Activated naive CD4-positive, alpha-beta T cell treated with anti-CD3 and anti-CD28 coated beads, Interleukin-2, amount 10 ng/mL, durations not matched to agents 7 days and 5 days (primary cell): ENCODE measurements at places on chromosomes 7 and 10.

DNA sequence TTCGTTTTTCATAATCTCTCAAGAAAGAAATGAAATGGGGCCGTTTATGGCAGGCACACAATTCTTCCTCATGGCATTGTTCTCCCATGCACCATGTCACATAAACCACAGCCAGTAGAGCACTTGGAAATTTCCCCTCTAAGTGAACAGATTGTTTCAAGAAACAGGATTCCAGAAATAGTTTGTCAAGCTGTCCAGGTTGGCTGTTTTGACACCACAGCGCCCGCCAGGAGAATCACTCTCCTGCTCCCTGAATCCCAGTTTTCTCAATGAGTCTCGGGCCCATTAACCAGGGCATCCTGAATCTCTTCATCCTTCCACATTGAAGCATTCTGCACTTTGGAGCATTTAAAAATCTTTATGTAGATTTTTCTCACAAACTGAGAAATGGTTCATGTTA is 172.2 kb upstream of the NEBL start:
- H3K4me3 ChIP-seq: no peak overlapping the region
- no peak for DNase-seq
- H3K36me3 ChIP-seq: no peaks in the 10 kb centered on the region
- no peaks in the 10 kb centered on the region for H3K4me1 ChIP-seq
- no peaks in the 10 kb centered on the region for H3K27me3 ChIP-seq

- H3K4me1 ChIP-seq: no peaks in the 10 kb centered on the region
- H3K27ac ChIP-seq: no peak overlapping the region
- DNase-seq: no peak
Observed at GRCh38 chr7:69871213-69871885, 273.1 kb downstream of the AUTS2 start.

DNA sequence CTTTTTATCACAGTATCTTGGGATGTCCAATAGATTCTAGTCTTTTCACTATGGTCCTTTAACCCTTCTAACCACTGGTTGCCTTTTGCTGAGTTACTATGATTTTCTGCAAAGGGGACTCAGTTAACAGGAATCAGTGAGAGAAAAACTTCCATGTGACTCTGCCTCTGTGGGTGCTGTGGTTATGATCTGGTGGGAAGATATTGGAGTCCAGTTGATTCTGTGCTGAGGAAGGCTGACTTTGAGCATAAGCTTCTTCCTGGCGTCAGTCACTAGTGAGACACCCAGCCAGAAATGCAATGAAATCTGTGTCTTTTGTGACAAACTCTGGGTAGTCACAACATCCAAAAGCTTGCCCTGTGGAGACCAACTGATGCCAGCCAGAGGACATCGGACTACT is 648.0 kb downstream of the SUGCT start:
- no peaks in the 10 kb centered on the region for H3K4me1 ChIP-seq
- H3K27me3 ChIP-seq: no peaks in the 10 kb centered on the region
- H3K4me3 ChIP-seq: no peak overlapping the region

GRCh38 chr10:63582690-63583089 is 61.5 kb downstream of the REEP3 start:
- H3K4me3 ChIP-seq: no peak overlapping the region
- no peaks in the 10 kb centered on the region for H3K36me3 ChIP-seq
- no peaks in the 10 kb centered on the region for H3K4me1 ChIP-seq
- H3K27me3 ChIP-seq: no peaks in the 10 kb centered on the region

DNA sequence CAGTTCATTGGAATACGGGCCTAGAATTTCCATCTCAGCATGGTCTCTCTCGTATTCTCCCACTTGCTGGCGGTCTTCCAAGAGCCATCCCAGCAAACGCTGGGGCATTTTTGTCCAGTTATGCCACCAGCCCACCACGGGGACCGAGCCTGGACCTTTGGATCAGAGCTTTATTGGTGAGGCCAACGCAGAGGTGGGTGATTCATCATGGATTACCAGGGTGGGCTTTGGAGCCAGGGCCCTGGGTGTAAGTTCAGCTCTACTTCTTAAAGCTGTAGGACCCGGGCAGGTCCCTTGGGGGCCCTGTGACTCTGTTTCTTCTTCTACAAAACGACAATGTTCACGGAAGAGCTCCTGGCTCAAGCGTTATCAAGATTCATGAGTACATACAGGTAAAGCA is 22.7 kb upstream of the PITRM1 start:
- H3K27ac ChIP-seq: no peak overlapping the region
- no peak for DNase-seq
- peaks cover 82% of the 10 kb centered on the region for H3K27me3 ChIP-seq
- peaks cover 9% of the 10 kb centered on the region for H3K4me1 ChIP-seq

DNA sequence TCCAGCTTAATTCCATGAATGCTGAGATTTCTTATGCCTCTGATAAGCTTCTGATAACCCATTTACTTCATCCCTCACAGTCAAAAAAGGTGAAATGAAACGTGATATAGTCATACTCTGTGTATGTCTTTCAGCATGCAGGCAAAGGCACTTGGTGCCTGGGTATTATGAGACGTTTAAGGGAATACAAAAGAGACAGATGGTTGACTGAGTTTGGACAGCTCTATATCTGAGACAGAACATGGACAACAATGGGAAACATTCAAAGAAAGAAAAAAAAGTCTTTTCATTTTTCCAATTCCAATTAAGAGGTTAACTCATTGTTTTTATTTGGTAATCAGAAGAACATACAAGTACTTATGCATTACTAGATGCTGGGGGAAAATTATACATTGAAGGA is 96.2 kb downstream of the PPP1R17 start:
- H3K27me3 ChIP-seq: no peaks in the 10 kb centered on the region
- H3K36me3 ChIP-seq: no peaks in the 10 kb centered on the region
- no peak overlapping the region for H3K27ac ChIP-seq
- H3K4me1 ChIP-seq: no peaks in the 10 kb centered on the region
- H3K4me3 ChIP-seq: no peak overlapping the region

DNA sequence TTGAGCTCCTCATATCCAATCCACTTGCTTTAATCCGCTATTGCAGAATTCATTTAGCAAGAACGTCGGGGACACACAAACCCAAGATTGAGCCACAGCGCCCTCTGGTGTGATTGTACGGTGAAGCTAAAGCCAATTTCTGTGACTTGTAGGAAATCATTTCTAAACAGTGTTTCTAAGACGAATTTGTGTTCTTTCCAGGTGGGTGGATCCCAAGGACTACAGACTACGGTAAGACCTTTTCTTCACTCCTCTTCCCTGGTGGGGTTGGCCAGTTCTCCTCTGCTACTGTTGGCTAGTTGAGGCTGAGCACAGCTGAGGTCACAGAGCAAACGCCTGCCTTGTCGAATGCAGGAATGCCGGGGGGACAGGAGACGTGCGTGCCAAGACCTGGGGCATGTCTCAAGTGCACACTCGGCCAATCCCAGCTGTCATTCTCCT is 5.2 kb downstream of the DMBT1 start:
- no peaks in the 10 kb centered on the region for H3K36me3 ChIP-seq
- H3K27me3 ChIP-seq: peaks cover 42% of the 10 kb centered on the region
- no peak overlapping the region for H3K4me3 ChIP-seq

DNA sequence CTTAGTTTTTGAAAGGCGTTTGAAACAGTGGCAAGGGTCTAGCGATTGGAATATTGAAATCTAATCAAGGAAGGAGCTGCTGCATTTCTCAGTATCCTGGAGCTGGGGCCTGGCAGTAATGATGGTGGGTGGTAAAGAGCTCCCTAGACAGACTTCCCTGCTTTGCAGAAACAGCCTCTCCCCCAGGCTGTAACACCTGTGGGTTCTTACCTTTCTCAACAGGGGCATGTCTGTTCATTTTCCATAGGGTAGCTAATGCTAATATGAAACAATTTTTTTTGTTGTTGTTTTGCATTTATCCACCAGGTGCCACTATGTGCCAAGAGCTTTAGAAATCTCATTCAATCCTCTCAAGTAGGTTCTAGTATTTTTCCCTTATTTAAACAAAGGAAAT is 345.5 kb downstream of the REEP3 start:
- no peak overlapping the region for H3K4me3 ChIP-seq
- no peak for DNase-seq
- H3K4me1 ChIP-seq: peaks cover 6% of the 10 kb centered on the region
- no peak overlapping the region for H3K27ac ChIP-seq

- no peak for DNase-seq
- H3K4me3 ChIP-seq: no peak overlapping the region
- no peaks in the 10 kb centered on the region for H3K27me3 ChIP-seq
- H3K36me3 ChIP-seq: peaks cover 3% of the 10 kb centered on the region
Observed at GRCh38 chr7:17058568-17058967, 176.8 kb upstream of the AGR3 start.

DNA sequence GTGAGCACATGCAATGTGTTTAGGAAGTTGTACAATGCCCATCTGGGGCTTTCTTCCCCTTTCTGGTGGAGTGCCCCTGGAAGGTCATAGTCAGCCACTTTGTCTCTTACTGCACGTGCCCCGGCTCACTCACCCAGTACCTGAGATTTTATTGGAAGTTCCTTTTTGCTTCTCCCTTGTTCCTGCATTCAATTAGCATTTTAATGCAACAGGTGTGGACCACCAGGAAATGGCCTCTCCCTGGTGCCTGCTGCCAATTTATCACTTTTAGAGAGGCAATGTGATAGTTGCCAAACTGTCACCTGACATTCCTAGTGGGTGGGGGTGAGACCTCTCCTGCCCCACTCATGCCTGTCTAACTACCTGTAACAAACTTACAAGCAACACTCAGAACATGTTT is 293.4 kb upstream of the DKK1 start:
- H3K4me1 ChIP-seq: no peaks in the 10 kb centered on the region
- no peak overlapping the region for H3K27ac ChIP-seq
- DNase-seq: no peak
- H3K36me3 ChIP-seq: no peaks in the 10 kb centered on the region
- H3K4me3 ChIP-seq: no peak overlapping the region

DNA sequence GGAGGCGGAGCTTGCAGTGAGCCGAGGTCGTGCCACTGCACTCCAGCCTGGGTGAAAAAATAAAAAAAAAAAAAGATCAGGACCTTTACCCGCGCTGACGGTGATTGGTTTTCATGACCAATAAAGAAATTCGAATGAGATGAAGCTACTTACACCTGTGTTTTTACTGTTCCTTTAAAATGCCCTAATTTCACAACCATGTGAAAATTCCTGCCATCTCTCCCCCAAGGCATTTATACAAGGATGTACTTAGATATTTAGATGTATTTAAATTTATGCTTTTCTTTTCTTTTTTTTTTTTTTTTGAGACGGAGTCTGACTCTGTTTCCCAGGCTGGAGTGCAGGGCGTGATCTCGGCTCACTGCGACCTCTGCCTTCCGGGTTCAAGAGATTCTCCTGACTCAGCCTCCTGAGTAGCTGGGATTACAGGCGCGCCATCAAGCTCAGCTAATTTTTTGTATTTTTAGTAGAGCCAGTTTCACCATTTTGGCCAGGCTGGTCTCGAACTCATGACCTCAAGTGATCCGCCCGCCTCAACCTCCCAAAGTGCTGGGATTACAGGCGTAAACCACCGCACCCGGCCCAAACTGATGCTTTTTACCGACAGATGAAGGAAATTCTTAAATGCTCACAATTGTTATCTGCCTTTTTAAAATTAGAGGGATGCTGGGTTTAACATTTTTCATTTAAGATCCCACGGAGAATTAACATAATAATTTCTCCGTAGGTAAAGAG is 3.1 kb upstream of the PHYH start:
- H3K4me3 ChIP-seq: peak overlapping the region; percentile 75
- peak overlapping the region; percentile 100 for H3K27ac ChIP-seq
- no peaks in the 10 kb centered on the region for H3K27me3 ChIP-seq

GRCh38 chr10:30897048-30897447 is 134.6 kb downstream of the ZNF438 start:
- H3K27me3 ChIP-seq: no peaks in the 10 kb centered on the region
- no peaks in the 10 kb centered on the region for H3K4me1 ChIP-seq
- peaks cover 4% of the 10 kb centered on the region for H3K36me3 ChIP-seq
- no peak for DNase-seq
- no peak overlapping the region for H3K4me3 ChIP-seq

DNA sequence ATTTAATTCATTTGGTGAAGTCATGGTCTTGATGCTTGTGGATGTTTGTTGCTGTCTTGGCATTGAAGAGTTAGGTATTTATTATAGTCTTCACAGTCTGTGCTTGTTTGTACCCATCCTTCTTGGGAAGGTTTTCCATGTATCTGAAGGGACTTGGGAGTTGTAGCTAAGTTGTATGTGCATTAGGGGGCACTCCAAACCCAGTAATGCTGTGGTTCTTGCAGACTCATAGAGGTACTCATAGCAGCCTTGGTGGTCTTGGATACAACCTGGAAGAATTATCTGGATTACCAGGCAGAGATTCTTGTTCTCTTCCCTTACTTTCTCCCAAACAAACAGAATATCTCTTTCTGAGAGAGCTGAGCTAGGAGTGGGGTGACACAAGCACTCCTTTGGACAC is 93.2 kb downstream of the ADCYAP1R1 start:
- H3K4me1 ChIP-seq: no peaks in the 10 kb centered on the region
- H3K27me3 ChIP-seq: peaks cover 12% of the 10 kb centered on the region
- H3K27ac ChIP-seq: no peak overlapping the region
- no peak overlapping the region for H3K4me3 ChIP-seq
- no peaks in the 10 kb centered on the region for H3K36me3 ChIP-seq
- no peak for DNase-seq

DNA sequence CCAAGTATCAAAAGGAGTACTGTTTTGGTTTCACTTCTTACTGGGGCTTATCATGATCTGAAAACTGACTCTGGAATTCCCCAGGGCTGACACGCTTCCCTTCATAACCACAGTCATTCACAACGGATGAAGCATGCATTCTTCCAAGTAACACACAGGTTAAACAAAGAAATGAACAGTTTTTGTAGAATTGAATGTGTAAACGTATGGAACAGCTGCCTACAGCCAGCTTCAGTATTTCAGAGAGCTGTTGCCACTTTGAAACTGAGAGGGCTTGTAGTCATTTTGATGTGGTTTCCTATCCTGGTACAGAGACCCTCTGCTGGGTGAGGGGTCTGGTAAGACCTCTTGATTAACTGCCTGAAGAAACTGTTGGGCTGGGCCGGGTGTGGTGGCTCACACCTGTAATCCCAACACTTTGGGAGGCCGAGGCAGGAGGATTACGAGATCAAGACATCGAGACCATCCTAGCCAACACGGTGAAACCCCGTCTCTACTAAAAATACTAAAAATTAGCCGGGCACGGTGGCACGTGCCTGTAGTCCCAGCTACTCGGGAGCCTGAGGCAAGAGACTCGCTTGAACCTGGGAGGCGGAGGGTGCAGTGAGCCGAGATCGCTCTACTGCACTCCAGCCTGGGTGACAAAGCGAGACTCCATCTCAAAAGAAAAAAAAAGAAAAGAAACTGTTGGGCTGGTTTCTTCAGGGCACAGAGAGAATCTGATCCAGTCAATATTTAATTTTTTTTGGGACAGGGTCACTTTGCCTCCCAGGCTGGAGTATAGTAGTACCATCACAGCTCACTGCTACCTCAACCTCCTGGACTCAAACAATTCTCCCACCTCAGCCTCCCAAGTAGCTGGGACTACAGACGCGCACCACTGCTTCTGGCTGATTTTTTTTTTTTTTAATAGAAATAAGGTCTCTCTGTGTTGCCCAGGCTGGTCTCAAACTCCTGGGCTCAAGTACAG is 4.7 kb downstream of the NFE2L3 start:
- peaks cover 17% of the 10 kb centered on the region for H3K36me3 ChIP-seq
- H3K4me3 ChIP-seq: peak overlapping the region; percentile 41
- DNase-seq: peak; percentile 52
- H3K27ac ChIP-seq: peak overlapping the region; percentile 85

GRCh38 chr7:17530741-17531421 is 232.4 kb downstream of the AHR start:
- H3K4me3 ChIP-seq: no peak overlapping the region
- no peaks in the 10 kb centered on the region for H3K36me3 ChIP-seq
- H3K27ac ChIP-seq: no peak overlapping the region
- H3K4me1 ChIP-seq: peaks cover 18% of the 10 kb centered on the region

GRCh38 chr7:54260941-54261371 is 281.2 kb upstream of the VSTM2A start:
- no peaks in the 10 kb centered on the region for H3K27me3 ChIP-seq
- no peak for DNase-seq
- H3K4me3 ChIP-seq: no peak overlapping the region
- no peaks in the 10 kb centered on the region for H3K4me1 ChIP-seq
- no peak overlapping the region for H3K27ac ChIP-seq
